ENCODE measurements at places on chromosomes 2 and 18.

GRCh38 chr2:136297994-136298393, 180.0 kb upstream of the CXCR4 start:
- DNase-seq: no peak

DNA sequence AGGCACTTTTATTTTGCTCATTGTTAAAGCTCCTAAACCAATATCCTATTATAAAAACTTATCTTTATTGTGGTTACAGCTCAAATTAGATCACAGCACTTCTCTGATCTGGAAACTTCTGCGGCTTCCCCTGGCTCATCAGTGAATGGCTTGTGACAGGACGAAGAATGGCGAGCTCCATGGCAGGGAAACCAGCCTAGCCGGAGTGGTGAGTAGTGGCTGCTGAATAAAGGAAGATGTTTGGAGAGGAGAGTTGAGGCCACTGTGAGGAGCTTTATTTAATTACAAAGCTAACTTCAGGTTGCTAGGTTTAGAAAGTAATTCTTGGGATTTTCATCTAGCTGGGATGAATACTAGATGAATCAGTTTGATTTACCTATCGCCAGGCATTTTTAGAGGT, 213.5 kb downstream of the CYRIA start:
- DNase-seq: no peak

GRCh38 chr2:269356-270030, 4.7 kb downstream of the ACP1 start:
- DNase-seq: no peak

GRCh38 chr18:398935-399630, 101.4 kb downstream of the COLEC12 start:
- DNase-seq: no peak

- DNase-seq: no peak
Observed at GRCh38 chr2:150156415-150156814, 331.1 kb downstream of the RND3 start.

- no peak for DNase-seq
Observed at GRCh38 chr2:19358242-19359020, at the start of gene OSR1. Gene OSR1 (minus strand): TSS chr2:19358623. CDS start chr2:19353805, 4,818 bp downstream.

DNA sequence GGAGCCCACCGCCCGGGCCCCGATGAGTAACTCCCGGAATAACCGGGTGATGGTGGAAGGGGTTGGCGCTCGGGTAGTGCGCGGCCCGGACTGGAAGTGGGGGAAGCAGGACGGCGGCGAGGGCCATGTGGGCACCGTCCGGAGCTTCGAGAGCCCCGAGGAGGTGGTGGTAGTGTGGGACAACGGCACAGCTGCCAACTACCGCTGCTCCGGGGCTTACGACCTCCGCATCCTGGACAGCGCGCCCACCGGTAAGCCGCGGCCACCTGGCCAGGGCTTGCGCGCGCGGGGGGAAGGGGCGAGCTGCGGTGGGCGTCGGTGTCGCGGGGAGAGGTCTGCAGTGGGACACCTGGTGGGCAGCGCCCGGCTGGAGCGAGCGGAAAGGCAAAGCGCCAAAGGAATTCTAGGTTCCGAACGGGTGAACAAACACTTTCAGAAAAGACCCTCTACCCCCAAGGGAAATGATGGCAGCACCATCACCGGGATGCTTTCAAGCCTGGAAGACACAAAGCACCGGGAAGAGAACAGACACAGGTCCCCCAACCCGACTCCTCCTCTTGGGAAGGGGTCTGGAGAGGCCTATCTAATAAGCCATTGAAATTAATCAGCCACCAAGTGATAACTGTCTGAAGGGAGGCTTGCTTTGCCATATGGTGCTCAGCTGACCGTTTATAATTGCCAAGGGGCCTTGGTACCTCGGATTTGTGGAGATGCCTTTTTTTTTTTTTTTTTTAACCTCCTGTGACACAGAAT, 1.1 kb downstream of the MIB1 start:
- DNase-seq: no peak

- no peak for DNase-seq
Observed at GRCh38 chr2:27638709-27639108, 9.9 kb downstream of the GPN1 start.

GRCh38 chr2:46767706-46768105, 147.9 kb downstream of the MCFD2 start:
- no peak for DNase-seq

DNA sequence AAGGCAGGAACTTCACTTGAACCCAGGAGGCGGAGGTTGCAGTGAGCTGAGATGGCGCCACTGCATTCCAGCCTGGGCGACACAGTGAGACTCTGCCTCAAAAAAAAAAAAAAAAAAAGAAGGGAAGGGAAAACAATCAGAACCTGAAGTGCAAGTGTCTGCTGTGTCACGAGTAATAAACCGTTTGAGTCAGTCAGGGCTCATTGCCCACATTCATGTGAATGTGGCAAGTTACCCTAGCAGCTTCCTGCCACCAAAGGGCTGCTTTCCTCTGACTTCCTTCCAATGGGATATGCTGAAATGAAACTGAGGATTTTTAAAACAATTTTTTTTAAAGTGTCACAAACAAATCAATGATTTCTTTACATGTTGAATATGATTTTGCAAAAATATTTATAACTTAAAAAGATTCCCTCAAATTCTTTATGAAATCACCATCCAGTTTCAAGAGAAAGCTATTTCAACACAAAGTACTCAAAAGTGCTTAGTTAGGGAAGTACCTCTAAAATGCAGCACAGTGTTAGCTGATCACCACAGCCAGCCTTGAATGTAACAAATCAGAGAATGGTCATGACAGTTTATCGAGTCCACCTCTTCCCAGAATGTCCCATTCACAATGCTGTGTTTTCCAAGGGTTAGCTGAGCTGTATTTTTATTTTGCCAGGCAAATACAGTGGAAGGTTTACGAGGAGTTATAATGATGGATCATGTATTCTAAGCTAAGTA, 36.4 kb downstream of the WDSUB1 start:
- DNase-seq: no peak
